Activated CD8-positive, alpha-beta memory T cell treated with anti-CD3 and anti-CD28 coated beads, Interleukin-2, amount 50 U/mL, for 48 hours (primary cell): ENCODE measurements at places on chromosomes 7 and 10.

DNA sequence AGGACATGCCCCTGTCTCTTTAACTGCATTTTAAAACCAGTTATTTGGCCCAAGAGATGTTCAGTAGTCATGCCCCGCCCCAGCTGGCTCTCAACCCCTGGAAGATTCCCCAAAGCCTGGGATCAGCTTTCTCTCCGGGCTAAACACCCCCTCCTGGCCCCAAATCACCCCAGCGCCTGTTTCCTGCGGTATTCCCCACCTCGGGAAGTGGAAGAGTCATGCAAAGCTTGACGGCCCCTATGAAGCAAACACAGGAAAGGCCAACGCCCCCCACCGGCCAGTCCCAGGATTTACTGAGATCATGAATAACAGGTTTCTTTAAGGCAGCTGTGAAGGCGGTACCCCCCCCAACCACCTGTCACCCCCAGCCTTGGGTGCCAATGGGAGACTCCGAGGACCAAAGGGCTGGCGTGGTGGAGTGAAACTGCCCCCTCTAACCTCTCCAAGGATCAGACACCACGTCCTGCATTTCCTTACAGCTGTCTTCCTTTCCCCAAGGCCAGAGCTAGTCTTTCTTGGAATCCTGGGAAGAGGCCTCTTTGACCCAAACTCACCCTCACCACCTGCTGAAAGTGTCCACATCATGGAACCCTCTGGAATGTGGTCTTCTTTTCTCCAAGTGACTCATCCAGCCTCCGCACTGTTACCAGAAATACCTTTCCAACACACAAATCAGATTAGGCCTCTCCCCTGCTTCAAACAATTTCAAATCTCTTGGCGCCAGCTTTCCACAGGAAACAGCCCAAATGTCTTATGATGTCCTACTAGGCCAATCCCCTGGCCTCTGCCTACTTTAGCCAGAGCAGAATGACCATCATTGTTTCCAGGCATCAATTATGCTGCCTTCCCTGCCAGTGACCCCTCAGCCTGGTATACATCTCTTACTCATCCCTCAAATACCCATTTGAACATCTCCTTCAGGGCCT is 301.5 kb downstream of the ZEB1 start:
- DNase-seq: no peak

DNA sequence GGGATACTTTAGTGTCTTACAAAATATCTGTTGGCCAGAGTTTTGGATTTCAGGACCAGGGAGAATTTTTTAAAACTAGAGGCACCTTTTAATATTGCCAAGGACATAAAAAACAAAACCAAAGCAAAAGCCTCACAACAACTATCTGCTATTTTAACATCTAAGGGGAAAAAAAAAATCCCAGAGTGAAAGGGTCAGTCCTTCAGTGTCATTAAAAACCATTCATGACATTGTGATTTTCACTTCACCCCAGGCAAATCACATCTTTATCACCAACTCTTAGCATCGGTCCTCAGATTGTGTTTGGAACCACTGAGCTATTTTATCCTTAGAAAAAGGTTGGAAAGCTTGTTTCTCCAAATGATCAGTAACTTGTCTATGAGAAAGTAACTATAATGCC is 10.7 kb downstream of the CEP41 start:
- no peak for DNase-seq

DNA sequence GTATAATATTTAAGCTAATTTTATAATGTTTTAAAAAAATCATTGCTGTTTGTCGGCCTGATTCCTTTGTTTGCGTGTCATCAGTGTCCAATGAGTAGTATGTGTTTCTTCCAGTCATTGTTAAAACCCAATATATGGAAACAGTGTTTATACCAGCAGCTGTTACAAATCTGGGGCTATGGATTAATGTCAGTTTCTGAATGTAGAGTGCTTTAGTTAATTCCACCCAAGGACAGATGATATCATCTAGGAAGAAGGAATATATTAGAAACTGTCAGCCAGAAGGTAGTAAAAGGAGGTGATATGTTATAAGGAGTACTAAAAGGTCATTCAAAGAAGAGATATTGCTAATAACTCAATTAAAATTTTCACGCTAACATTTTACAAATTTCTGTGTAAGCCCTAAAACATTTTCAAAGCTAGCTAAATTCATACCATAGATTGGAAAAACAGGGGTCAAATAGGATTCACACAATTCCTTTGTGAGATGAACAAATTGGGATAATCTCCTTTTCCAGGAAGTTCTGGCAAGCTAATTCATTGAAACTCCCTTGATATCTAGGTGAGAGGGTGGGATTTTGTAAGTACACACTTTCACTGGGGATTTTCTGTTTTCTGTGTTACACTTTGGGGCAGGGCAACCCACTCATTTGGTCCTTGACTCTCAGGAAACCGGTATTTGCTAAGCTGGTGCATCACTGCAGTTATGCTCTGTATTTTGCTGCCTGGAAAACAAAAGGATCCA is 448.8 kb downstream of the LRMDA start:
- DNase-seq: no peak

DNA sequence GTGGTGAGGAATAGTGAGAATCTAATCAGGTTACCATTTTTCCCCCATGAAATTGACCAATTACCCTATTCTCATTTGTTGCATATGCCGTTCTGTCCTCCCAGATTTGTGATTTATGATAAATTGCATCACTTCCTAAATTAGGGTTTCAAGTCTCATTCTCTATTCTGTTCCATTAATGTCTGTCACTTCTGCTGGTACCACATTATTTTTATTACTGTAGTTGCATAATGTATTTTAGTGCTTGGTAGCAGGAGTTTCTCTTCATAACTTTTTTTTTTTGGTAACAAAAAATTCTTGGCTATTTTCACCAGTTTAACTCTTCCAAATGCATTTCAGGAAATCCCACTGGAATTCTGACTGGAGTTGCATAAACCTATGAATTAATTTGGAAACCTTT is 44.0 kb upstream of the FAM133B start:
- DNase-seq: no peak

GRCh38 chr10:36783400-36783799 is 342.0 kb upstream of the ANKRD30A start:
- no peak for DNase-seq

- DNase-seq: no peak
Observed at GRCh38 chr10:69726850-69727249, 74.9 kb upstream of the COL13A1 start.
